ENCODE measurements at places on chromosomes 5 and 9.

- no peak for DNase-seq
Measured at GRCh38 chr5:3481175-3481574, 114.5 kb upstream of the IRX1 start.

GRCh38 chr9:95754533-95755420, 120.7 kb upstream of the ERCC6L2 start:
- DNase-seq = no peak

GRCh38 chr5:62460578-62460983, 48.0 kb downstream of the IPO11 start:
- DNase-seq = no peak

DNA sequence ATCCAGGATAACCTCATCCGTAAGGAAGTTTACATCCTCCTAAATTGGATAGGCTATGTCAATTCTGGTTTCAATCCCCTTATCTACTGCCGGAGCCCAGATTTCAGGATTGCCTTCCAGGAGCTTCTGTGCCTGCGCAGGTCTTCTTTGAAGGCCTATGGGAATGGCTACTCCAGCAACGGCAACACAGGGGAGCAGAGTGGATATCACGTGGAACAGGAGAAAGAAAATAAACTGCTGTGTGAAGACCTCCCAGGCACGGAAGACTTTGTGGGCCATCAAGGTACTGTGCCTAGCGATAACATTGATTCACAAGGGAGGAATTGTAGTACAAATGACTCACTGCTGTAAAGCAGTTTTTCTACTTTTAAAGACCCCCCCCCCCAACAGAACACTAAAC, 1.3 kb downstream of the ADRB2 start:
- no peak for DNase-seq

GRCh38 chr5:82445726-82446335, 167.7 kb upstream of the RPS23 start:
- DNase-seq = no peak
